ENCODE measurements at places on chromosomes 6 and 20. TPM values are rescaled to one million over a fixed set of nuclear protein-coding genes. Genes with fewer than 3 reads are reported as not detected.

DNA sequence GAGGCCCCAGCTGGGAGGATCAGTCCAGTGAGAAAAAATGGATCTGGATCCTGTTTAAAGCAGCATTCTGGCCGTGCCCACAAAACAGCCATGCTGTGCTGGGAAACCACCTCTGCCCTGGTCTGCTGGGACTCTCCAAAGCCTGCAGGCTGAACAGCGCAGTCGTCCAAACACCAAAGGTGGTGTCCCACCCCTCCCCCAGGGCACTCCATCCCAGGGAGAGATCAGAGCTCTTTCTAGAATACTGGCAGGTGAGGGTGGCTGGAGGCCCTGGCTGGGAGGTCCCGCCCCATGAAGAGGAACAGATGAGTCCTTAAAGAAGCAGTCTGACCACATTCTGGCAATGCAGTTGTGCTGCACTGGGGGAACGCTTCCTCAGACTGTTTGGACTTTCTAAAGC is 84.6 kb downstream of the MRAP2 start:
- no peak overlapping the region for H3K4me3 ChIP-seq
- DNase-seq: no peak
- no peaks in the 10 kb centered on the region for H3K27me3 ChIP-seq
- no peak overlapping the region for H3K27ac ChIP-seq
- H3K36me3 ChIP-seq: no peaks in the 10 kb centered on the region

PNPLA1 gene
- not detected for total RNA-seq

- H3K27me3 ChIP-seq: no peaks in the 10 kb centered on the region
- H3K27ac ChIP-seq: no peak overlapping the region
- H3K36me3 ChIP-seq: no peaks in the 10 kb centered on the region
- no peak for DNase-seq
- H3K4me1 ChIP-seq: peaks cover 6% of the 10 kb centered on the region
Observed at GRCh38 chr6:54248319-54248718, 59.9 kb upstream of the TINAG start.

DNA sequence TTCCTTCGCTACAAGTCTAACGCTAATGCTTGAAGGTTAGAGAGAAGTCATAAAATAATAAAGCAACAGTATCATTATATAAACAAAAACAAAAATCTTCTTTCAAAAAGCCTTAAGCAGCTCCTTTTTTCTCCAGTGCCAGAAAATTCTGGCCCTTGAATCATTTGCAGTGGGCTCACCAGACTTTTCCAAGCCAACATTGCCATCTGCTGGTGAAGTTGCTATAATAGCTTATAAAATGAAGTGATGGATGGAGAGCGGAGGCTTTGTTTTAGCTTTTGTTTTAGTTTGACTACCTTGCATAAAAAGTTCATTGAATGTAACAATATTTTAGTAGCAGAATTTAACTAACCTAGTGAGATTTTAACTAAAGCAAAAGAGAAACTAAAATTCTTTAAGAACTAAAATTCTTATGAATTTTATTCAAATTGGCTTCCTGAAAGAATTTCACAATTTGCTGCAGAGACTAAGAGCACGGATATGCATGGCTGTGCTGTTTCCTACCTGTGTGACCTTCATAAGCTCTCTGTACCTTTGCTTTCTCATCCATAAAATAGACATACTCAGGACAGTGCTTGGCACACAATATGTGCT is 44.8 kb upstream of the SLC2A12 start:
- no peak overlapping the region for H3K4me3 ChIP-seq
- no peaks in the 10 kb centered on the region for H3K36me3 ChIP-seq
- H3K27me3 ChIP-seq: no peaks in the 10 kb centered on the region
- no peaks in the 10 kb centered on the region for H3K4me1 ChIP-seq
- H3K27ac ChIP-seq: no peak overlapping the region

TP53TG5 gene
- total RNA-seq: not detected

DNA sequence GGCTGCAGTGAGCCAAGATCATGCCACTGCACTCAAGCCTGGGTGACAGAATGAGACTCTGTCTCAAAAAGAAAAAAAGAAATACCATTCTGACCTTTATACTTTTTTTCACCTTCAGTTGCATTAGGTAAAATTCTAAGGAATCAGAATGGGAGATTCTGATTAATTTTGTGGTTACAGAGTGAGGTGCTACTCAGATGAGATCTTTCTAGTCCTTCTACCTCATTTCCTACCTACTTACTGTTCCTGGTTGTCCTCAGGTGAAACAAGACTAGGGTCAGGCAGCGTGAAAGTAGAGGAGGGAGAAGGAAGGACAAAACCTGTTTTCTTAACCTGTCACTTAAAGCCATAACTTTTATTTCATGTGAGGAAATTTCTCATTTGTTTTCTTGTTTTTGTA is 63.7 kb downstream of the MTFR2 start:
- DNase-seq: no peak
- no peak overlapping the region for H3K27ac ChIP-seq
- no peak overlapping the region for H3K4me3 ChIP-seq
- H3K4me1 ChIP-seq: no peaks in the 10 kb centered on the region

DNA sequence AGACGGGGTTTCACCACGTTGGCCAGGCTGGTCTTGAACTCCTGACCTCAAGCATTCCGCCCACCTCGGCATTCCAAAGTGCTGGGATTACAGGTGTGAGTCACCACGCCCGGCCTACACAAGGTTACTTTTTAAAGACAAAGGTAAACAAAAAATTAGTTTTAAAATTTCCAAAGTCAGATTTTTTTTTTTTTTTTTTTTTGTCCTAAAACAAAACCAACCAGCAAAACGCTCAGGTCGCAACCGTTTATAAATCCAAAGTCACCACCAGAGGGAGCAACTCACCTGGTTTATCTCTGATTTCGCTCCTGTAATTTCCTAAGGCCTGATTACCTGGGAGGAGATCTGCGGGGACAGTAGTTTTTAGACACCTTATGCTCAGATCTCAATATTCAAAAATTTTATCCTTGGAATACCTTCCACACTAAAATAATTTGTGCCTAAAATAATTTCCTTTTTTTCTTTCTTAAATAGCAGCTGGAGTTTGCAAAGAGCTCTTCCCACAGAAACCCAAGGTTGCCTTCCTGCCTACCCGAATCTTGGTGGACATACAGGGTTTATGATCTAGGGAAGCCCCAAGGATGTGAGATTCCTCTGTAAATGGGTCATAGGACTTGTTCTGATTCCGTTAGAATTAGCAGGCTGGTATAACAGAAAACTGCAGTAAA is 19.8 kb upstream of the TREM1 start:
- no peaks in the 10 kb centered on the region for H3K27me3 ChIP-seq
- DNase-seq: no peak
- no peaks in the 10 kb centered on the region for H3K36me3 ChIP-seq
- no peaks in the 10 kb centered on the region for H3K4me1 ChIP-seq

- H3K36me3 ChIP-seq: no peaks in the 10 kb centered on the region
- H3K27me3 ChIP-seq: no peaks in the 10 kb centered on the region
- H3K4me1 ChIP-seq: no peaks in the 10 kb centered on the region
- DNase-seq: no peak
Observed at GRCh38 chr6:120899932-120900331, 434.3 kb downstream of the TBC1D32 start.

NMBR gene
- not detected for total RNA-seq

DNA sequence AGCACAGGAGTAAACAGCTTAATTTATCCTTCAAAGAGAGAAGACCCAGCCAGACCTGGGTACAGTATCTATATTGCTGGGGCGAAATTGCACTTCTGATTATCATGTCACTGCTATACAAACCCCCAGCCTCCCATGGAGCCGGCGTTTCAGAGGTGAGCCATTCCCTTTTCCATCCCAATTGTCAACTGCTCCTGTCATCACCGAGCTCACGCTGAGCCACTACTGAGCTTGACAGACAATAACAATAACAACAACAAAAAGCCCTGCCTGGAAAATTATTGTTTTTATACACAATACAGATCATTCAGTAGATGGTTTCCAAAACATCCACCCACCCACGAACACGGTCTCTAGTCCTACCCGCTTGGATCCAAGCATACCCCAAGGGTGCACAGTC is 129.0 kb upstream of the JARID2 start:
- H3K36me3 ChIP-seq: no peaks in the 10 kb centered on the region
- H3K27ac ChIP-seq: no peak overlapping the region
- no peak for DNase-seq
- H3K4me1 ChIP-seq: no peaks in the 10 kb centered on the region
